ENCODE measurements at places on chromosomes 1 and 21.

DNA sequence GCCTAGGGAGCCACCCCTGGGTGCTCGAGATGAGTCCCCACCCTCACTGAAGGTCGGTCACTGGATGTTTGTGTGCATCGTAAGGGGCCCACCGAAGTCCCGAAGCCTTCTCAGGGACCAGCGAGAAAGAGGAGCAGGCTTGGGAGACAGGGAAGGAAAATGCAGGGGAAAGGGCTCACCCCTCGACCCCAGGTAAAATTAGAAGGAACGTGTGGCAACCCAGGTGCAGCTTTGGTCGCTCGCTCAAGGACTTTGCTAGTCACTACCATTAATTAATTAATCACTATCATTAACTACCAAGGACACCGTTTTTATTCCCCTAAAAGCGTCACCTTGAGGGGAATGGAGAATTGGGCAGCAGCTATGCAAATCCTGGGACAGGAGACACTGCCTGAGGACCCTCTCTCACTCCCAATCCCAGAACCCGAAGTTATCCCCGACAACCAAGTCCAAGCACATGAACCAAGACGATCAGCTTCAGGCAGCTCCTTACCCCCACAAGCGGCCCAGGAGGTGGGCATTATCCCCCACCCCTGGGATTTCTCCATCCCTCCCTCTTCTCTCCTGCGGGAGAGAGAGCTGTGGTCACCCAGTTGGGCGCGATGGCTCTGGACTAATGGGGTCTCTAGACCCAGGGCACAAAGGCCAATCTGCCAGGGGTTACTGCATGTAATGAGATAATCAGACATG is 4.2 kb upstream of the SIM2 start:
- DNase-seq, result no peak

- no peak for DNase-seq
Observed at GRCh38 chr1:26950602-26951001, 9.7 kb downstream of the KDF1 start.

DNA sequence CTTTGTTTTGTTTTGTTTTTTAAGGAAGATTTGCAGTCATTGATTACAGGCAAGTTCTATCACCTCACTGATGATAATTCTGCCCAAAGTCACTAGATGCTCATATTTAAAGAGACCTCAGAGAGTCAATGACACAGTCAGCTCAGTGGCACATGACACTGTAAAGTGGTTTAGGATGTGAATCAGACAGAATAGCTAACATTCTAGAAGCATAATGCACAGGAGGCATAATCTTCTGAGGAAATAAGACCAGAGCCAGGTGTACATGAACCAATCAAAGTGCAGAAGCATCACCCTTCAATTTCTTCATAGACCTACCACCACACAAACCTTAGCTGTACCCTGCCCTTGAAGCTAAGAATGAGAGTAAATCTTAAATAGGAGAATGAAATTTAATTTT is 268.5 kb downstream of the BRINP2 start:
- no peak for DNase-seq

DNA sequence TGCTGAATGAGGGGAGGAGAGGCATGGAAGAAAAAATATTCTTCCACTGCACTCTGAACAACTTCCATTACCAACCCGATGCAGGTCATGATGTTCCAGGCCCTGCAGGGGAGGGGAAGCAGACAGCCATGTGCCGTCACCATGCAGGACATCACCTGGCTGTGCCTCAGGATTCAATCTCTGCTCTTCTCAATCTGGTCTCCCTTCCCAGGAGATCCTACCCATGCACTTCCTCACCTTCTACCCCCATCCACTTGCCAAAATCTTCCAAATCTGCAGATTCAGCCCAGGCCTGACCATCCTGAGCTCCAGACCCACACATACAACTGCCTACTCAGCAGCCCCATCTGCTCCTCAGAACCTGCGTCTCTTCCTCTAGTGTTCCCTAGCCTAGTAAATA is 5.8 kb upstream of the PAQR6 start:
- DNase-seq, result no peak

- no peak for DNase-seq
Observed at GRCh38 chr1:156203331-156203730, 9.4 kb downstream of the SLC25A44 start.

GRCh38 chr1:6110326-6110725 is 64.6 kb downstream of the KCNAB2 start:
- DNase-seq, result no peak

- peak; percentile 76 for DNase-seq
Observed at GRCh38 chr21:28885853-28886177, 106.9 kb downstream of the LTN1 start.

GRCh38 chr1:64676386-64676785 is 68.5 kb upstream of the RAVER2 start:
- no peak for DNase-seq

- no peak for DNase-seq
Observed at GRCh38 chr1:196543833-196544232, 64.4 kb downstream of the KCNT2 start.

DNA sequence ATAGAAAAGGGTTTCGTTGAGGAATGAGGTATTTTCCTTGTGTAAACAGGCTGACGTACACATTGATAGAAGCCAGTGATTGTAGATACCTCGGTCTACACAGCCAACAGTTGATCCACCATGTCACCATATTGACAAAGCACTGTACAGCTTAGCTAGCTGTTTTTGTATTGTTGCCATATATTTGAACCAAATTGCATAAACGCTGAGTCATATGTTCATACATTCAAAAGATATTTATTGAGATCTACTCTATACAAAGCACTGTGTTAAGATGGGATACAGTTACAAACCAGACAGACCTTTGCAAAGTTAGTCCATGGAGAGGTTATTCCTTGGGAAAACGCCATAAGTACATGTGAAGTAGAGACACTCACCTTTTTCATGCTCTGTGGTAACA is 132.4 kb upstream of the ATP1B1 start:
- no peak for DNase-seq

DNA sequence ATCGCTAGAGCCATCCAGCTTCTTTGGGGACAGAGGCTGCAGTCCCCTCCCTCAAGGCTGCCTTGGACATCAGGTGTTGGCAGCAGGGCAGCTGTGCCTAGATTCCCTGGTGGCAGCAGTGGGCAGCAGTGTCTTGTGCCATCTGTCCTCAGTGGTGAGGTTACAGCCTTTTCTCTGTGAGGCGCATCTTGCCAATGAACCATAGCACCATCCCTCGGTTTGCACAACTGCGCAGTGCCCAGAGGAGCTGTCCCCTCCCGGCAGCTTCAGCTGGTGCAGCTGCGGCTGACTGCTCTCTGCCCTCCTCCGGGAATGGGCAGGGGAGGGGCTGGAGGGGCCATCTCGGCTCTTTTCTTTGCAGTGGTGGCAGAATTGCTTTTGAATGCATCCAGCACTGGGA is 59.0 kb upstream of the C8B start:
- no peak for DNase-seq

GRCh38 chr21:16644685-16645084 is 868.2 kb upstream of the CXADR start:
- DNase-seq, result peak; percentile 18

DNA sequence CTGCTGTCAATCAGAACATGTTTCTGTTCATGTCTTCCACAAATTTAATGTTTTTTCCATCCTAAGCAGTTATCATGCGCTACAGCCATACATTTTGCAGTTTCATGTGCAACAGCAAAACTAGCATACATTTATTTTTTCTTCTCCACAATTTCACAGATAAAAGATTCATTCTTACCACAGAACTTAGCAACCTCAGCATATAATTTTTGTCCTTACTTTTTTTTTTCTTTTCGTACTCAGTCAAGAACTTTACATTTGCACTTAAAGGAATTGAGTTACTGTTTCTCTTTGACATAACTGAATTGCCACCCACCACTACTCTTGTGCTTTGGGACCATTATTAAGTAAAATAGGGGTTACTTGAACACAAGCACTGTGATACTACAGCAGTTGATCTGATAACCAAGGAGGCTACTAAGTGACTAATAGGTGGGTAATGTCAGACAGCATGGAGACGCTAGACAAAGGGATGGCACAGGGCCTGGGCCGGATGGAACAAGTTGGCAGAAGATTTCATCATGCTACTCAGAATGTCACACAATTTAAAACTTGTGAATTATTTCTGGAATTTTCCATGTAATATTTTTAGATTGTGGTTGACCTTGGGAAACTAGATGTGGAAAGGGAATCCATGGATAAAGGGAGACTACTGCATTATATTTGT is 50.2 kb upstream of the LHX8 start:
- peak; percentile 1 for DNase-seq

DNA sequence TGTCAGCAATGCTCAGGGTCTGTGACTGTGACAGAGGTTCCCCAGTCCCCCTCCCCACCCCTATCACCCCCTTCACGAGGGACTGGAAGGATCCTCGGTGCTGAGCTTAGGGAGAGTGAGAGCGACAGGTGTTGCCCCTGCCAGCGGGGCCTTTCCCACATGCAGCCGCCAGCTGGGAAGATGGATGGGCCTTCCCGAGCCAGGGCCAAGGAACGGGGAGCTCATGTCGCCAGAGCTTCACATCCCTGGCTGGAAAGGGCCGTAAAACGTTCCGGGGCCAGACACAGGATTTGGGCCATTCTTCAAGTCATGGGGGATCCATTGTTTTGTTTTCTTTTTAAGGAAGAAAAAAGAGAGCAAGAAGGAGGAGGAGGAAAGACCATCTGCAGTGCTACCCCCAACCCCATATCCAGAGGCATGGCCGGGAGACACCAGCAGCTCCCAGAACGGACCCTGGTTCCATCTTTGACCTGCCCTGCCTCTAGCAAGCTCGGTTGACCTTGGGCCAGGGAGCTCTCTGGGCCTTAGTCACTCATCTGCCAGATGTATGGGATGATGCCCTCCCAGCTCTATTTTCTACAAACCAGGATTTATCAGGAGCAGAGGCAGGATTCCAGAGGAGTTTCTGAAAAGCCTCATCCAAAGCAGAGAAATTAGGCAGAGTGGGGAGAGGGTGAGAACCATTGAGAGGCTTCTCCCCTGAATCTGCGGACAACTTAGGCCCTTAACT is 54.1 kb downstream of the TAS1R2 start:
- DNase-seq, result no peak

DNA sequence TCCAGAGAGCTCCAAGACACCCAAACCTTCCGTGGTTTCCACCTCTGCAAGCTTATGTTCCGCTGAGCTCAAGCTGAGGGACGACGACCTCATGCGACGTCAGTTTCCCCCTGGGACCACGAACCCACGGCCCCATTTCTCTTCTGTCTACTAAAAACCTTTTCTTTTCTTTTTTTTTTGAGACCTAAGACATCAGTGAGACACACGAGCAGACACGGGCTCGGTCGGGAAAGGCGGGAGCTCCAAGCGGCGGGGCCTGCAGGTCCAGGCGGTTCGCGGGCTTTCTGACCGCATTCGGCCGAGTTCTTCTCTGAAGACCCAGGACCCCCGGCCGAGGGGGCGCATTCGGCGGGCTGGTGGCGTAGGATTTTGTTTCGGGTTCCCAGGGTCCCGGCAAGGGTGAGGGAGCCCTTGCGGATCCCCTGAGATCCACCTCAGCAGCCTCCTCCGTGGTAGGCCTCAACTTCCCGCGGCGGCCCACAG is 402 bp downstream of the C21orf58 start:
- no peak for DNase-seq

GRCh38 chr1:81452693-81453366 is 347.9 kb upstream of the ADGRL2 start:
- DNase-seq, result no peak

GRCh38 chr1:58883037-58883887 is 99.4 kb upstream of the JUN start:
- DNase-seq, result peak; percentile 85

DNA sequence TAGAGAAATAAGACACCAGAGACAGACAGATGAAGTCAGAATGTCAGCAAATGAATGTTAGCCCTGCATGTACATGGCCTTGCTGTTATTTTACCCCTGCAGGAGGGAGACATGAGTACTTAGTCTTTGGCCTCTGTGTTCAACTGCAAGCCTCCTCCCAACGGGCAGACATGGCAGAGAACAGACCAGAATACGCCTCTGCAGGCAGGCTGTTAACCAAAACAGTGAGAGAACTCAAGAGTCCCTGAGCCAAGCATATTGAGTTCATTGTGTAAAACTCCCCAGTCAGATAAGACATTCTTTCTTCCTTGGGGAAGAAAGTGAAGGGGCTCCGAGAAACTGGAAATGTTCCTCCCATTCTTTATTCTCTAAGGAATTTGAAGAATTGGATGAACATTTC is 150.9 kb downstream of the PHTF1 start:
- no peak for DNase-seq

DNA sequence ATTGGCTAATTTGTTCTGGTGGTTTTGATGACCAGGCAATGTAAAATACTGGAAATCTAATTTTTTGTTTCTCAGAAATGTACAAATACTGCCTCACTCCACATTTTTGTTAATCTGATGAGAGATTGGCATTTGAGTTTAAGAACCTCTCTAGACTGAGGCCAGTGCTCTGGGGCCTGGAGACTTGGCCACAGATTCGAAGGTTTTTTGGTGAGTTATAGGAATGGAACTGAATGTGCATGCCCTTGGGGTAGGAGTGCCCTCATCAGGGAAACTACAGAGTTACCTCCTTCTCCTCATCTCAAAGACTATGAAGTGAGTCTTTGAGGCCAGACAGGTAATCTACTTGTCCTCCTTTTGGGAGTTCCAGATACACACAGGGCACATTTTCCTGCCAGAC is 347.9 kb downstream of the LTN1 start:
- no peak for DNase-seq

DNA sequence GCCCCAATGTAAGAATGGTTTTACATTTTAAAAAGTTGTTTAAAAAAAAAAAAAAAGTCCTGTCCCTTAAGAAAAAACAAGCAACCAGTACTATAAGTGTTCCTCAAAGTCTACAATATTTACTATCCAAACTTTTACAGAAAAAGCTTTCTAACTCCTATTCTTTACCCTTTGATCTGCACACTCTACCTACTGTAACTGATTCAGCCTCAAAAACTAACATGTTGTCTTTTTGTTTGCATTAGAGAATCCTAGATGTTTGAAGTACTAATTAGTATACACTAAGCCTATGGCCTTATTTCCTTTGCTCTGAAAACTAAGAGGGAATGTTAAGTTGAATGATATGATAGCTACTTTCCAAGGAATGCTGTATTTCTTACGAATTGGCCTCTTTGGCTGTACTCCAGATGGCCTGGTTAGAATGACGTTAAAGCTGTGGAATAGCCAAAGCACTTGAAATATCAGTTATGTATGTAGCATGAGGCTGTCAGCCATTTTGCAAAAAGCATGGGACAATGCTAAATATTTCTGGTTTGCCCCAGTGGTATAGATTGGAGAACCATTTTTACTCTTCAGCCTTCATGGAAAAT is 234.8 kb downstream of the GPR52 start:
- DNase-seq, result peak; percentile 31

DNA sequence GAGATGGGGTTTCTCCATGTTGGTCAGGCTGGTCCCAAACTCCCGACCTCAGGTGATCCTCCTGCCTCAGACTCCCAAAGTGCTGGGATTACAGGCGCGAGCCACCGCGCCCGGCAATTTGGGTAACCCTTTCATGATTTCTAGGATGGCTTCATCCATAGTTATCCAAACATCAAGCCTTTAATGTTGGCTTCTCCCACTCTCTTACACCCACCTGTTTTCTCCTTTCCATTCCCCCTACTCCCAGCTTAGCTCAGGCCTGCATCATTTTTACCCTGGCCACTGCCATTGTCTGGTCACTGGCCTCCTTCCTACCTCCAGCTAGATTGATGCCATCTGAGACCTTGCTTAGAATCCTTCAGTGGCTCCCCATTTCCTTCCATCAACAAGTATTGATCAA is 2.0 kb upstream of the SOX13 start:
- no peak for DNase-seq

- DNase-seq, result peak; percentile 75
Observed at GRCh38 chr1:31703431-31704270, at the start of gene COL16A1. Gene COL16A1, minus strand, starts transcription at chr1:31704017. Its CDS starts 1,824 bp downstream, at chr1:31702193.

All from fibroblast of skin of left biceps (primary cell).